ENCODE measurements at places on chromosomes 16 and 17.

- no peak for DNase-seq
Measured at GRCh38 chr17:13024016-13024415, 6.2 kb upstream of the ELAC2 start.

DNA sequence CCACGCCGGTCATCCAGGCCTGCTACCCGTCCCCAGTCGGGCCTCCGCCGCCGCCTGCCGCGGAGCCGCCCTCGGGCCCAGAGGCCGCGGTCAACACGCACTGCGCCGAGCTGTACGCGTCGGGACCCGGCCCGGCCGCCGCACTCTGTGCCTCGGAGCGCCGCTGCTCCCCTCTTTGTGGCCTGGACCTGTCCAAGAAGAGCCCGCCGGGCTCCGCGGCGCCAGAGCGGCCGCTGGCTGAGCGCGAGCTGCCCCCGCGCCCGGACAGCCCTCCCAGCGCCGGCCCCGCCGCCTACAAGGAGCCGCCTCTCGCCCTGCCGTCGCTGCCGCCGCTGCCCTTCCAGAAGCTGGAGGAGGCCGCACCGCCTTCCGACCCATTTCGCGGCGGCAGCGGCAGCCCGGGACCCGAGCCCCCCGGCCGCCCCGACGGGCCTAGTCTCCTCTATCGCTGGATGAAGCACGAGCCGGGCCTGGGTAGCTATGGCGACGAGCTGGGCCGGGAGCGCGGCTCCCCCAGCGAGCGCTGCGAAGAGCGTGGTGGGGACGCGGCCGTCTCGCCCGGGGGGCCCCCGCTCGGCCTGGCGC is 2.4 kb downstream of the HIC1 start:
- DNase-seq: no peak

DNA sequence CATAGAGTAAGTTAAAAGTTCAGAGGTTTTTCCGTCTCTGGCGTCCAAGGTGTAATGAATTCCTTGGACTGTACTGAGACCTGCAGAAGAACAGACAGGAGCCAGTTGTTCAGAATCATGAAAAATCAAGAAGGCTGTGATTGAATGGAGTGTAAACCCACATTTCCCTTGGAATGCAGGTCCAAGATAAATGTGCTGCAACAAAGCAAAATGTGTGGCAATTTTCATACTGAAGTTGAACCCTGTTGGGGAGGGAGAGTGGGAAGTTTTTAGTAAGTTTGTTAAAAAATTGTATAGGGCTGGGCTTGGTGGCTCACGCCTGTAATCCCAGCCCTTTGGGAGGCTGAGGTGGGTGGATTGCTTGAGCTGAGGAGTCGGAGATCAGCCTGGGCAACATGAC is 21.4 kb downstream of the GGNBP2 start:
- peak; percentile 74 for DNase-seq

- DNase-seq: peak; percentile 49
Measured at GRCh38 chr16:85146922-85147651, 34.8 kb upstream of the CIBAR2 start.

DNA sequence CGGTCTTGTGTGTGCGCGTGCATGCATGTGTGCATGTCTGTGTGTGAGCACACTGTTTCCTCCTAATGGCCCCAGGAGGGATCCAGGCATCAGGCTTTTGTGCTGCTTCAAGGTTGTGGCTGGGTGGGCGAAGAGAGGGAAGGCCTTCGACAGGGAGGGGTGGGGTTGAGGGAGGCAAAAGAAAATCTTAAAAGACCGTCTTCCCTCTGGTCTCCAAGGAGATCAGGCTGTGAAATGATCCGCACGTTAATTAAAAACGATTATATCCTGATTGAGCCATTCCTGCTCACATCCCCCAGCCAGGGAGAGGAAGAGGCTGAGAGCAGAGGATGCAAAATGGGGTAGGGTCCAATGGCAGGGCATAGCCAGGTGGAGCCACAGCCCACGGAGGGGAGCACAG is 46.9 kb downstream of the RAI1 start:
- no peak for DNase-seq

Measured in amniotic epithelial cell (primary cell).